Hematopoietic multipotent progenitor cell (in vitro differentiated cells): ENCODE measurements at places on chromosomes 1 and 21.

- DNase-seq, result no peak
These were observed 765 bp upstream of the VPS45 start for GRCh38 chr1:150066838-150067183.

- DNase-seq, result no peak
These were observed 112.6 kb upstream of the CSF3R start for GRCh38 chr1:36595349-36595748.

GRCh38 chr1:4689941-4690635 is 35.7 kb downstream of the AJAP1 start:
- no peak for DNase-seq

DNA sequence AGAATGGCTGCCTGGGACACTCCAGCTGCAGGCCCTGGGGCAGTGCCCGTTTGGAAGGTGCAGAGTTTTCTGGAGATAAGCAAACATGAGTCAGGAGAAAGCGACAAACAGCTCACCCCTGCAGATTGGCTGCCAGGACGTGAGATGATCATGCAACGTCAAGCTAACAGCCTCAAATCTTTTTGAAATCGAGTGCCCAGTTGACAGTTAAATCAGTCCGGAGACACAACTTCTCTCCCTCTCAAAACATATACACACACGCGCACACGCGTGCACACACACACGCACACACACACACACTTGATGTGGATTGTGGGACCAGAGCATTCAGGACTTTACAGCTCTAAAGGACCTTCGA is 49.4 kb downstream of the TENT5C start:
- DNase-seq, result no peak

DNA sequence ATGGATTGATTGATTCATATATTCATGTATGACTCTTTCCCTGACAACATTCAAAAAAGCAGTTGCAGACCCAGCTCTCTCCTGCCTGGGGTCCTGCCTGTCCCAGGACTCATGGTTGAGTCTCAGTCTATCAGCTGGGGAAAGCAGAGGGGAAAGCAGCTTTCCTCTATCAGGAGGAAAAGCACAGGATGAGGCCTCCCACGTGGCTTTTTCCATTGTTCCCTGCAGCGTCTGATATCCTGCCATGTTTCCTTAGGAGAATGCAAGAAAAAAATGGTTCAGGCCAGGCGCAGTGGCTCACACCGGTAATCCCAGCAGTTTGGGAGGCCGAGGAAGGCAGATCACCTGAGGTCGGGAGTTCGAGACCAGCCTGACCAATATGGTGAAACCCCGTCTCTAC is 133.0 kb upstream of the VAMP3 start:
- DNase-seq, result no peak

GRCh38 chr1:38953433-38953860 is 11.8 kb upstream of the RHBDL2 start:
- no peak for DNase-seq

DNA sequence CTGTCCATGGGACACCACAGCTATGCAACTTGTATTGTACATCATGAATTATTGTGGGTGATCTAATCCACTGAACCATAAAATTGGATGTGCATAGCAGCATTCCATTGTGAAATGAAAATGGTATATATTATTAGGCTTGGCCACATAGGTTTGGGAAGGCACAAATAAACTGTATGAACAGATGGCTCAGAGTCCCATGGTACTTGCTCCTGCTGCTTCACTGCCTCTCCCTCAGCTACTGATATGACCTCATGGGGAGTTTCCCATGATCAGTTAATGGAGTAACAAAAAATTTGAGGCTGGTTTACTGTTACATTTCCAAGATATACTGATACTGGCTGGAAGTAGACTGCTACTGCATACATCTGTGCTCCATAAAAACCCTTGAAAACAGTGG is 152.7 kb upstream of the NEGR1 start:
- no peak for DNase-seq

DNA sequence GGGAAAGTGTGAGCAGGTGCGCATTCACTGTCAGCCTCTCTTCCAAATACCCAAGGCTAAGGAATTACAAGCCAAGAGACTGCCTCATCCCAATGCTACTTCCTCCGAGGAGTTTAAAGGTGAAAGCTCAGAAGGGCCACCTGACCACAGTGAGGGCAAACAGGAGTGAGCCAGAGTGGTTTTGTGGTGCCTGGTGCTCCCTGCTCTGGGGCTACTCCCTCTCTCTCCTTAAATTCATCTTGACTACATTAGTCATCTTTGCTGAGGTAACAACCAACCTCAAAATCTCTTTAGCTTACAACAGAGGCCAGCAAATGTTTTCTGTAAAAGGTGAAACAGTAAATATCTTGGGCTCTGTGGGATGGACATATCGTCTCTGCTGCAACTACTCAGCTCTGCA is 14.2 kb upstream of the ZBTB8A start:
- DNase-seq, result no peak

DNA sequence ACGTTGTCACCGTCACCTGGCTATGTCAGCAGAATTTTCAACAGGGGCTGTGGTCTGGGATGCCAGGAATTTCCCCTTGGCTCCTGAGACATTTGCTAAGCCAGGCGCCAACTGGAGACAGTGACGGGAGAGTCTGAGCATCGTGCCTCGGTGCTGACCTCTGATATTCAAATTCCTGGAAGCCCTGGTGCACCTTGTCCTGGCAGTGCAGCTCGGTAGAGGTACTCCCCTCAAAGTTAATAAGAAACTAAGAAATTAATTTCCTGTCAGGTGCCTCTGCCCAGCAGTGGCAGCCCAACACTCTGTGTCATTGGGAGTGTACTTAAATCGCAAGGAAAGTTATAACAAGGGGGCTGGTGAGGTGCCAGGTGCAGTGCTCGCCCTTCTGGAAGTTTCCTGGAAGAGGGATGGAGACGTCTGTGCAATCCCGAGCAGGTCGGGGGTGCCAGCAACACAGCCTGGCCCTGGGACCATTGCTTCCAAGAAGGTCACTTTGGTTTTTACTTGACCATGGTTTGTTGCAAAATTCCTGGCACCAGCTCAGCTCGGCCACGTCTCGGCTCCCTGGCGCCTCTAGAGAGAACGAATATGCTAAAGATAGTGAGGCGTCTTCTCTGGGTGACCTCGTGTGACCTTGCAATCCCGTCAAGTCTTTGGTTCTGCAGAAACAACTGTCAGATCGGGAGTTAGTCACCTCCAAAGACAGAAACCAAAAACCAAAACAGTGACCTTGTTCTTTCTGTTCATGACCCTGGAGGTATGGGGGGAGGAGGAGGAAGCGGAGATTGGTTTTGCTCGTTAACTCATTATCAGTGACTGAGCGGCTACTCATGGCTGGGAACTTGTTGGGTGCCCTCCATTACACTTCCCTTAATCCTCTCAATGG is 149.5 kb upstream of the VAMP3 start:
- no peak for DNase-seq

DNA sequence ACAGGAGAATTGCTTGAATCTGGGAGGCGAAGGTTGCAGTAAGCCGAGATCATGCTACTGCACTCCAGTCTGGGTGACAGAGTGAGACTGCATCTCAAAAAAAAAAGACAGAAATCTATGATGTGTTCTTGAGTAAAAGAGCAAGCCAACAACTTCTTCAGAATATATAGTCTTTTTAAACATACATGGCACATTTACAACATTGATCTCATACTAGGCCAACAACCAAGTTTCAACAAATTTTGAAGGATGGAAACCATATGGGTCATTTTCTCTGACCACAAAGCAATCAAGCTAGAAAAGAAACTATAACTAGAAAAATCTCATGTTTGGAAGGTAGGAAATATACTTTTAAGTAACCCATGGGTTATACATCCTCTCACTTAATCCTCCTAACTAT is 38.3 kb downstream of the PAFAH2 start:
- DNase-seq, result no peak

GRCh38 chr1:104100115-104100514 is 350.4 kb downstream of the AMY1C start:
- no peak for DNase-seq

GRCh38 chr1:38173157-38173831 is 126.7 kb upstream of the POU3F1 start:
- DNase-seq, result no peak

DNA sequence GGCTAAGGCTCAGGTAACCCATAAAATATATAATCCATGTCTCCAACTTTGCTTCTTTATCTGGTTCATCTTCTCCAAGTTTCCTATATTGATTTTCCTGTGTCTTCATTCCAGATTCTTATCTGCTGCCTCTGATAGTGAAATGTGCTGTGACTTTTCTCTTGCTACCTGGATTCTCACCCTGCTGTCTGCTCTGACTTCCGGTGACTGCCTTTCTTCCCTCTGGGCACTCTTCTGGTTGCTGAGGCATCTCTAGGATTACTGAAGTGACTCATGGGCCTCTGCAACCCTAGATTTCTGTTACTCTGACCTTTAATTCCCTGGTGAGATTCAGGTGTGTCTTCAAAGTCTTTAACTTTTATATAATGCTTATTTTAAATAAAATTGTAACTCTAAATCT is 46.9 kb downstream of the GIPC2 start:
- no peak for DNase-seq
